Midbrain (tissue), 1 donor: ENCODE measurements at places on chromosomes 5 and 9.

DNA sequence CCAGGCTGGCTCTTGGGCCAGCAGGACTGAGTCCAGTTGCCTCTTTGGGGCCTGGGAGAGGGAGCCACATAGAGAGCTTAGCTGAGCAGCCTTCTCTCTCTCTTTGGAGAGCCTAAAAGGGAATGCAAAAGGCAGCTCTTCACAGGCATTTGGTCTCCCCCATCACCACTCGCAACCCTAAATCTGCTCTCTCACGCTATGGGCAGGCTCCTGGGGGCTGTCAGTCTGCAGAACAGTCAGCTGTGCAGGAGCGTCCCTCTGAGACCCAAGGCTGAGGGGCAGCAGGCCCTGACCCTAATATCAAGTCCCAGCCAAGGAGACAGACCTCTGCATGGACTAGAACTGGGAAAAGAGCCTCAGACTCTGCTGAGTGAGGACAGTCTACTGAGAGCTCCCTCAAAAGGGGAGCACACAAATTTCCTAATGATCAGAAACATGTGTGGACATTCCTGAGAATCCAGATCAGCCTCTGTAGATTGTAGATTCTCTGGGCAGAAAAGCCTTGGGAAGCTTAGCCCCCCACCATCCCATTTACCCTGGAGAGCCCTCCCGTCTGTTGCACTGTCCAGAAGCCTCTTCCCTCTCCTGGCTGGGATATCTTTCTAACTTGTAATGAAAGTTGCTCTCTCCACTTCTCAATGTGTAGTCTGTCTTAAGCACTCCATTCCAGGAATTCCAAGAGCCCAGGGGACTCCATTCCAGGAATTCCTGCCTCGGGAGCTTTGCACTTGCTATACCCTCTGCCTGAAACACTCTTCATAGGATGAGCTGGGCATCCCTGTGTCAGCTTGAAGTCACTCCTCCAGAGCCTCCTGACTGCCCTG is 79.4 kb downstream of the FAM114A2 start:
- DNase-seq, result no peak

DNA sequence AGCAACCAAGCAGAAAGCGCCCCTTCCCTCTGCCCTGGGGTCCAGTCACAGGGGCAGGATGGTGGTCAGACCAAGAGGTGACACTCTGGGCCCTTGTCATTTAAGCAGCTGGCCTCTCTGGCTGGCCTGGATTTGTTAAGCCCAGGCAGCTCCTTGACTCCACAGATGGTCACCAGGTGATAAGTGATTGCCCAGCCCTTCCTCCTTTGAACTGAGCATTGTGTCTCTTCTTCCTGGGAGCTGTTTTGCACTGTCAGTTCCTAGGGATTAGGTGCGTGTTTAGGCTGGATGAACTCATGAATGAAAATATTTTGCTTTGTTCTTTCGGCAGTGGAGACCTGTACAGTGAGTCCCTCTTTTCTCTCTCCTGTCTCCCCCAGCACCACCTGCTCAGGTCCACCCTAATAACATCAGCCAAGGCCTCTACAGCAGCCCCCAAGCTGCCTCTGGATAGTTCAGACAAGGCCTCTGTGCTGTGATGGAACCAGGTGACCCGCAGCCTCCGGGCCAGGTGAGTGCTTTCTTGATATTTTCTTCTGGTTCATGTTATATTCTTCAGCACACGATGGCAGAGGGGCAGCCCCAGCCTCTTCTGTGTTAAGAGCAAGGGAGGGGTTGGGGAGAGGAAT is 139.7 kb upstream of the PITX1 start:
- no peak for DNase-seq

DNA sequence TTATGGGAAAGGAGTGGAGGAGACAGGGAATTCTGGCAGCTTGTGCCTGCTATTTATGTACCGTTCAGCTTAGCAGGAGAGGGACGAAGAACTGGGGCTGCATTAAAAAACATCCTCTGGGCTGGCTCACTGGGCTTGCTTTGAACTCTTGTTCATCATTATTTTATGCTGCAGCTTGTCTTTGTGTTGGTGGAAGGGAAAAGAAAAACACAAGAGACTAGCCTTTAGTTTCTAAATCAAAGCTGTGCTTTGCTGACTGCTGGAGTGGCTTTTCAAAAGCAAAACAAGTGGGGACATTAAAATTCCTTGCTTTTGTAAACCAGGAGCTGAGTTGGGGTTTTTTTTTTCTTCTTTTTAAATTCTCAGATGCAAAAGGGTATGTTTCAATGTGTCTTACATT is 5.9 kb upstream of the RGMB start:
- DNase-seq, result peak; percentile 26

- no peak for DNase-seq
These were observed 26.8 kb downstream of the NIPAL4 start for GRCh38 chr5:157486861-157487260.

- DNase-seq, result no peak
These were observed 5.0 kb upstream of the COL23A1 start for GRCh38 chr5:178595150-178595549.

DNA sequence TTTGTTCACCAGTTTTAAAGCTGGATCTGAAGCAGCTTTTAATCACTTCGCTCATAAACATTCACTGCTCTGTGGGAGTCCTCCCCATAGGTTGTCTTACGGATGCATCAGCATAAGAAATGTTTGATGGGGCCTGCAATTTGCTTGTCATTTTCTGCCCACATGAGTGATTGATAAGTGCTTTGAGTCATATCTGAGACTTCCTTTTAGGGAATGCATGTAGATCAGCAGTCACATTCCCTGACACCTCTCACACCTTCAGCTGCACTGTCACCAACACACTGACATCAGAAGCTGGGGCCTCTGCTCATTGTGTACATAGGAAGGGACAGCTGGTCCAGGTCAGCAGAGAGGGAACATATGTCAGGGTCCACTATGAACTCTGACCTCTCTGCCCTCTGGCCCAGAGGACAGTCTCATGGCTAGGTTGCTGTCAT is 84.1 kb upstream of the SPATA31D4 start:
- DNase-seq, result no peak

DNA sequence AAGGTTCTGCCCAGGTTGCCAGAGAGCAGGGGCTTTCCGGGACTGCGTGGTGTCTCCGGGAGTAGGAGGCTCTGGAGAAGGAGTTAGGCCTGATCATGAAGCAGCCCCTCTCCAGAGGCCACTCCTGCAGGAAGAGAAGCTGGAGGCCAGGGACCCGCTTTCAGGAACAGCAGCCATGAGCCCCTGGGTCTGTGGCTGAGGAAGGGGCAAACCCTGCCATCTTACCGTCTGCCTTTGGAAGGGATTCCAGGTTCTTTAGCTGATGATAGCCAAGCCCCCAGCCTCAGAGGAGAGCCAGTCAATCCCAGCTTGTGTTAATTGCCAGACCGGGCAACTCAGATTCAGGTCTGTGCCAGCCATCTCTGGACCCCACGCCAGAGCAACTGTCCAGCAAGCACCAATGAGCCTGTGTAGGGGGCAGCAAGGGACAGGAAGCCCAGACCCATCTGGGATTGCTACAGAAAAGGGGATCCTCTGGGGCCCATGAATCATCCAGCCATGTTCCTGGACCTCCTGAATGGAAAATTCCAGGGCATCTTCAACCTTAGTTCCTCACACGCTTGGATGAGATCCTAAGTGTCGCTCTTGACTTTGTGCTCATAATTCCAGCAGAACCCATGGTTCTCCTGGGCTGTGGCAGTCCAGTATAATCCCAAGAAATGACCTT is 42.7 kb upstream of the MVB12B start:
- DNase-seq, result no peak

DNA sequence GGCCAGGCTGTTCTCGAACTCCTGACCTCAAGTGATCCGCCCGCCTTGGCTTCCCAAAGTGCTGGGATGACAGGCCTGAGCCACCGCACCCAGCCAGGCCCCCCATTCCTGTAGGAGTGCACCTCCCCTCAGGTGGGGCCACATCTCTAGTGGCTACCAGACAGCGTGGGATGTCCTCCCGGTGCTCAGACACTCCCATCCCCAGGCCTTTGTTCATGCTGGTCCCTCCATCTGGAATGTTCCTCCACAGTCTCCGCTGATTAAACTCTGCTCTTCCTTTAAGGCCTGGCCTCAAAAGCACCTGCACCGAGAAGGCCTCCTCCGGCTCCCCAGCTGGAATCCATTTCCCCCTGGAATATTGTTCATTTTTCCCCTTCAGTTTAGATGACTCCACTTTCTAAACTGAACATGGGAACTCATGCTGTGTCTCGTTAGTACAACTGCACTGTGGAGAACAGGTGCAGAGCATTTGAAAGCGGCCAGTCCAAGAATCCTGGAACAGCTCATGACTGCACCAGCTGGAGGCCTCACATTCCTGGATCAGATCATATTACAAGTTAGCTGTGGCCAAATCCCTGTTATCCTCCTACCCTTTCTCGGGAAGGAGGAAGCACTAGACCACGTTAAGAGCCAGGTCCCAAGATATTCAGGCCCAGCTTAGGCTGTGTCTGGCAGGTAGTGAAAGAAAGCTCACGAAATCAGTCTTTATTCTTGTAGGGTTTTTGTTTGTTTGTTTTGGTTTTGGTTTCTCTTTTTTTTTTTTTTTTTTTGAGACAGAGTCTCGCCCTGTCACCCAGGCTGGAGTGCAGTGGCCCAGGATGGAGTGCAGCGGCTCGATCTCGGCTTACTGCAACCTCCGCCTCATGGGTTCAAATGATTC is 10.8 kb upstream of the PRRC2B start:
- DNase-seq, result no peak

- DNase-seq, result no peak
These were observed 1.2 kb downstream of the RPS14 start for GRCh38 chr5:150448334-150448733.

DNA sequence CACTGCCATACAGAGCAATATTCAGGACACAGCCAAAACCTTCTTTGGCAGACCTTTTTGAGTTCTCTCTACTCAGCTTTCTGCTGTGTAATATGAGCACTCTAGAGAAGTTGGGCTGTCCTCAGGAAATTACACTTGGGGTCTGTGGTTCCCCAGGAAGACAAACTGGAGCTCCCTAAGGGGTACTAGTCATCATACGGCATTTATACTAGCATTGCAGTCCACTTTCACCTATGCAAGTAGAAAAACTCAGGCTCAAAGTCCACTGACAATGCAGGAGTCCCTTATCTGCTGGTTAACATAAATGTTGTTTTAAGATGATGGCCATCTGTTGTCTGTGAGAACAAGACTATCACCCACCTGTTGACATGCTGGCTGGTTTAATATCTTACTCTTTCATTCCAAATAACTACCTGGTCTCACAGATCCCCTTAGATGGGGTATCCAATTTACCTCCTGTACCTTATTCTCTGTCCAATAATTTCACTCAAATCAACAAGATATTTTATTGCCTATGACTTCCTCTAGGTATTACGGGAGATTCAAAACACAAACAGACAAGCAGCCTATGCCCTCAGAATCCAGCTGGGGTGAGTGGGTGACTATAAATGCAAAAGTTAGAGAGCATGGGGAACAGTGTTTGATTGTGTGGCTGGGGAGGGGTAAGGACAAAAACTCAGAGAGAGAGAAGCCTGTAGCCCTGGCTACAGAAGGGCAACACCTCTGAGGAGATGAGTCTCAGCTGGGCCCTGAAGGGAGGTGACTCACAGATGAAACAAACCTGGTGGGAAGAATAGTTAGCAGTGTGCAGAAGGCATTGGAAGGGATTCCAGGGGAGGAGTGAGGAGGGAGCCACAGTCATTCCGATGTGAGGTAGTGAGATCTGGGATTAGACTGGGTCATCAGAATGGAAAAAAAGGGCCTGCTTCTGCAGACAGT is 10.2 kb downstream of the DOCK8 start:
- no peak for DNase-seq

- DNase-seq, result no peak
These were observed 79.3 kb downstream of the TLE1 start for GRCh38 chr9:81609782-81610739.

DNA sequence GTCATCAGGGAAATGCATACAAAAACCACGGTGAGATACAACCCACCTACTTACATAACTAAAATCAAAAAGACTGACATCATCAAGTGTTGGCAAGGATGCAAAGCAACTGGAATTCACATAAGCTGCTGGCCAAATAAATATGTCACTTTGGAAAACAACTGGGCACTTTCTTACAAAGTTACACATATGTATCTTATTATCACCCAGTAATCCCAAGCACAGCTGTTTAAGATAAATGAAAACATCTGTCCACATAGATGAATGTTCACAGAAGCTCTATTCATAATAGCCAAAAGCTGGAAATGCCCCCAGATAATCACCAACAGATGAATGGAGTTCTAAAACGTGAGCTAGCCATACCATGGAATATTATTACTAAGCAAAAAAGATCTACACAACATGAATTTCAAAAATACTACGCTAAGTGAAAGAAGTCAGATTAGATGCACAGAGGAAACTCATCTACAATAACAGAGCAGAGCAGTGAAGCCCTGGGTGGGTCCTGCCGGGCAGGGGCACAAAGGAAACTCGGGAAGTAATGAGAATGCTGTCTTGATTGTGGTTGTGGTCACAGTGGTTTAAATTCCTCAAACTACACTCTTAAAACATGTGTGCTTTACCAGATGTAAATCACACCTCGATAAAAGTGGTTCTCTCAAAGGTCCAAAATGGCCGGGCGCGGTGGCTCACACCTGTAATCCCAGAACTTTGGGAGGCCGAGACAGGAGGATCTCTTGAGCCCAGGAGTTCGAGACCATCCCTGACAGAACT is 8.5 kb downstream of the CAMSAP1 start:
- no peak for DNase-seq

- DNase-seq, result no peak
These were observed 20.7 kb upstream of the ANKRD18A start for GRCh38 chr9:38641142-38641541.

- DNase-seq, result no peak
These were observed 29.3 kb downstream of the PLAC8L1 start for GRCh38 chr5:146076028-146076427.

- no peak for DNase-seq
These were observed 240.0 kb upstream of the ADAMTSL1 start for GRCh38 chr9:18233776-18234445.

DNA sequence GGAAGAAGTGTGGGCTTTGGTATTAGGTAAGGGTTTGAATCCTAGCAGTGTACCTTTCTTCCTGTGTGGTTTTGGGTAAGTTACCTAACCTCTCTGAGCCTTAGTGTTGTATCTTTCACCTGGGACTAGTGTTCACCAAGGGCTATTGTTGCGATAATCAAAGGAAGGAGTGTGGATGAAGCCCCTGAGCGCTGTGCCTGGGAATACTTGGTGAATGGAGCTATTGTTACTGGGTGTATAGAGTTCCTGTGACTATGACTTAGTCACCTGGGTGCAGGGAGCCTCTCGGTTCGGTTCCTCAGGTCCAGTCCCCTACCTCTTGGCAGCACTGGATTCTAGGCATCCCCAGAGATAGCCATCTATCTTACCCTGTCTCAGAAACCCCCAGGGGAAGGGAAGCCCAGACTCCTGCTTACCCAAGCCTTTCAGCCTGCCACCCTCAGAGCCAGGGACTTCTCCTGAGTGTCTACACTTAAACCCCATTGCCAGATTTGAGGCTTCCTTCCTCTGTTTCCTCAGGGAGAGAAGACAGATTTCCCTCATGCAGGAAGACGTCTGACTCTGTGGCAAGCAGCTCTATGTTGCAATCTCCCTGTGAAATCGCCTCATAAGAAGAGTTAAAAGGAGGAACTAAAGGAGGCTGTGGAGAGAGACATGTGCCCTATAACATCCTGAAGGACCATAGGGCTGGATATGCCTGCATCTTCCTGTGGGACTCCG is 181.0 kb upstream of the PITX1 start:
- DNase-seq, result no peak

GRCh38 chr9:16275795-16276624 is 594.5 kb downstream of the BNC2 start:
- DNase-seq, result peak; percentile 65
